ENCODE measurements at places on chromosomes 3 and 15. TPM values are rescaled to one million over a fixed set of nuclear protein-coding genes. Genes with fewer than 3 reads are reported as not detected.

- H3K4me3 ChIP-seq, result no peak overlapping the region
- H3K4me1 ChIP-seq, result no peaks in the 10 kb centered on the region
- no peaks in the 10 kb centered on the region for H3K27me3 ChIP-seq
- no peak for DNase-seq
Observed at GRCh38 chr15:58243070-58243469, 104.9 kb downstream of the AQP9 start.

- H3K36me3 ChIP-seq, result no peaks in the 10 kb centered on the region
- H3K4me3 ChIP-seq, result no peak overlapping the region
- H3K4me1 ChIP-seq, result no peaks in the 10 kb centered on the region
- DNase-seq, result no peak
- no peak overlapping the region for H3K27ac ChIP-seq
Observed at GRCh38 chr15:33623010-33623409, 312.2 kb downstream of the RYR3 start.

Gene SCN5A
- polyA plus RNA-seq, result not detected

DNA sequence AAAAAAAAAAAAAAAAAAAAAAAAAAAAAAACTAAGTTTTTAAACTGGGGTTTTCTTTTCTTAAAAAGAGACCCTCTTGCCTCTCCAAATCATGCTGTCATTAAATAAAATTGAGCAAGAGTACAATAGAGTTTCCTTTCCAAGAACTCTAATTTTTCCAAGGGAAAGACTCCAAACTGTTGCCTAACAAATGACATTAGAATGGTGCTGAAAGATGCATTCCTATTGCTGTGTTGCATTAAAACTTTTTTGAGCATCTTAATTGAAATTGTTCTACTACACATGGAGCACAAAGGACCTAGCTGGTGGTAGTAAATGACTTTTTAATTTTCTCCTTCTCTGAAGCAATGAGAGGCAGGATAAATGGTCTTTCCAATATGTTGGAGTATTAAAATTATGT lies 469.1 kb upstream of the ARHGEF26 start:
- no peaks in the 10 kb centered on the region for H3K27me3 ChIP-seq
- H3K27ac ChIP-seq, result no peak overlapping the region
- no peaks in the 10 kb centered on the region for H3K4me1 ChIP-seq
- no peaks in the 10 kb centered on the region for H3K36me3 ChIP-seq

- H3K36me3 ChIP-seq, result peaks cover 2% of the 10 kb centered on the region
- H3K27ac ChIP-seq, result no peak overlapping the region
- no peak for DNase-seq
- no peak overlapping the region for H3K4me3 ChIP-seq
- no peaks in the 10 kb centered on the region for H3K27me3 ChIP-seq
Observed at GRCh38 chr3:193648542-193649076, 55.6 kb downstream of the OPA1 start.

GRCh38 chr15:78789615-78790014 lies 21.6 kb downstream of the ADAMTS7 start:
- H3K36me3 ChIP-seq, result no peaks in the 10 kb centered on the region
- H3K4me1 ChIP-seq, result no peaks in the 10 kb centered on the region
- H3K4me3 ChIP-seq, result no peak overlapping the region
- no peaks in the 10 kb centered on the region for H3K27me3 ChIP-seq
- no peak overlapping the region for H3K27ac ChIP-seq
- DNase-seq, result no peak

GRCh38 chr3:136818191-136818768 lies 646 bp upstream of the SLC35G2 start:
- H3K36me3 ChIP-seq, result no peaks in the 10 kb centered on the region
- peaks cover 3% of the 10 kb centered on the region for H3K27me3 ChIP-seq
- H3K27ac ChIP-seq, result no peak overlapping the region
- no peak for DNase-seq

Gene RETNLB
- polyA plus RNA-seq, result not detected

DNA sequence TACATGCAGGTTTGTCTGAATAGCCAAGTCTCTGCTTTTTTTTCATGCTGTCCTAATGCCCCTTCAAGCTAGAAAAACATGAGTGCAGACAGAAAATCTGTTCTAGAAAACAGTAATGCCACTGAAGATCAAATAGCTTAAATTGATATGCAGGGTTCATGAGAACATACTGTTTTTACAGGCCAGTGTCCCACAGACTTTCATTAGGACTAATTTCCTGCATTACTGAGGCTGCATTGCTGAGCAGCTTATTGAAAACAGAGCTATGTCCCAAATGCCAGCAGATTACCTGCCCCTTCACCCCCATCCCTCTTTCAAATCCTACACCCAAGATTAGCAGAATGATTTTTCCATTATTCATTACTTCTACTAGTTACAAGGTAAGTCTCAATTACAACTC lies 665 bp downstream of the TM4SF18 start:
- no peak for DNase-seq
- no peak overlapping the region for H3K27ac ChIP-seq
- no peaks in the 10 kb centered on the region for H3K4me1 ChIP-seq
- no peaks in the 10 kb centered on the region for H3K27me3 ChIP-seq

Gene PHLDB2
- 0.37 TPM for polyA plus RNA-seq

Gene CEMIP
- polyA plus RNA-seq, result 0.09 TPM

Gene LRRIQ4
- 0.21 TPM for polyA plus RNA-seq

GRCh38 chr15:68401496-68402431 lies 30.2 kb downstream of the ITGA11 start:
- no peaks in the 10 kb centered on the region for H3K27me3 ChIP-seq
- no peaks in the 10 kb centered on the region for H3K36me3 ChIP-seq
- DNase-seq, result no peak

- DNase-seq, result no peak
- H3K4me1 ChIP-seq, result no peaks in the 10 kb centered on the region
- H3K36me3 ChIP-seq, result no peaks in the 10 kb centered on the region
- no peak overlapping the region for H3K27ac ChIP-seq
Observed at GRCh38 chr3:73572368-73572767, 52.4 kb downstream of the PDZRN3 start.

Gene ATP13A5
- not detected for polyA plus RNA-seq

DNA sequence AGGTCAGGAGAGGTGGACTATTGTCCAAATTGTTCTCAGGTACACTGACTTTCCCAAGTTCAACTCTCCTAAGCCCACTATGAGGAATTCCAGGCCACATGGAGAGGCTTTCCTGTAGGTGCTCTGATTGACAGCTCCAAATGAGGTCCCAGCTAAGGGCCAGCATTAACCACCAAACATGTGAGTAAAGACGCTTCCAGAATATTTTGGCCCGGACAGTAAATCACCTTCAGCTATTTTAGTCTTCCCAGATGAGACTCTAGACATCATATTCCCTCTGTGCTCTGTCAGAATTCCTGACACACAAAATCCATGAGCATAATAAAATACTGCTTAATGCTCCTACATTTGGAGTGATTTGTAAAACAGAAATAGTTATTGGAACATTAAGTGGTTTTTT lies 135.5 kb downstream of the TGFBR2 start:
- no peaks in the 10 kb centered on the region for H3K27me3 ChIP-seq
- H3K27ac ChIP-seq, result no peak overlapping the region
- DNase-seq, result no peak

DNA sequence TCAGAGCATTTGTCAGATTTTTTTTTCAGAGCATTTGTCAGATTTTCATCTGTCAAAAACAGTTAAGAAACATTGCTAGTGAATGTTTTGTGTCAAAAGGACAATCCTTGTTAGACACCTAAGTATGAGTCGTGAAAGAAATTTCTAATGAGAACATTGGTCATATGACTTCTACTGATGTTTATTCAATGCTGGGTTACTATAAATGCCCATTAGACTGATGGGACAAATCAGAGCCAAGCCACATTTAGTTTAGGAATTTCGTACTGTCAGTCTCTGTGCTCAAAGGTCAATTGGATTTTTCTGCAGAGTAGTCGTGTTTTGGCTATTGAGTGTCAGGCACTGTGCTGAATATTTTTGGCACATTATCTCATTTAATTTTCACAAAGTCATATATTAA lies 31.6 kb downstream of the TSC22D2 start:
- no peak overlapping the region for H3K4me3 ChIP-seq
- H3K27me3 ChIP-seq, result no peaks in the 10 kb centered on the region
- no peak overlapping the region for H3K27ac ChIP-seq
- peaks cover 3% of the 10 kb centered on the region for H3K36me3 ChIP-seq
- no peaks in the 10 kb centered on the region for H3K4me1 ChIP-seq
- no peak for DNase-seq

- no peak overlapping the region for H3K27ac ChIP-seq
- H3K27me3 ChIP-seq, result no peaks in the 10 kb centered on the region
- peaks cover 16% of the 10 kb centered on the region for H3K4me1 ChIP-seq
- no peak for DNase-seq
- no peaks in the 10 kb centered on the region for H3K36me3 ChIP-seq
- no peak overlapping the region for H3K4me3 ChIP-seq
Observed at GRCh38 chr3:8507496-8507895, 5.9 kb downstream of the LMCD1 start.

- no peak for DNase-seq
- no peaks in the 10 kb centered on the region for H3K27me3 ChIP-seq
- H3K4me1 ChIP-seq, result peaks cover 6% of the 10 kb centered on the region
- H3K27ac ChIP-seq, result peak overlapping the region; percentile 46
Observed at GRCh38 chr15:52066842-52067544, 45.6 kb downstream of the BCL2L10 start.

DNA sequence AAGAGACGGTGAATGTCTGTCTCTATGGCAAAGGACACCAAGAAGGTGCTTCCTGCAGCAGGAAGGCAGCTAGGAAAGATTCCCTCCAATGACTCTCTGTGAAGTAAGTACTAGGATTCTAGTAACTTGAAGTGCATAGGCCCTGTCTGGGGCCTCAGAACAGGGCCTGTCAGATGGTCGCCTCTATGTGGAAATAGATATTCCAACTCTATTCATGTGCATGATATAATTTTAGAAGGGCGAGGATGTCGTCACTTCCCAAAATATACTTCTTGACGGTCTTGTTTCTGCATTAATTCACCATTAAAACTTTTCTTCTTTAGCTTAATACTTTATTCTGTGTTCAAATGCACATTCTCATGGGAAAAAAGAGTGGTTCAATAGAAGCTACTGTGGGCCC lies 167.0 kb downstream of the TLE3 start:
- H3K27ac ChIP-seq, result no peak overlapping the region
- no peaks in the 10 kb centered on the region for H3K36me3 ChIP-seq
- no peaks in the 10 kb centered on the region for H3K4me1 ChIP-seq
- peaks cover 8% of the 10 kb centered on the region for H3K27me3 ChIP-seq

DNA sequence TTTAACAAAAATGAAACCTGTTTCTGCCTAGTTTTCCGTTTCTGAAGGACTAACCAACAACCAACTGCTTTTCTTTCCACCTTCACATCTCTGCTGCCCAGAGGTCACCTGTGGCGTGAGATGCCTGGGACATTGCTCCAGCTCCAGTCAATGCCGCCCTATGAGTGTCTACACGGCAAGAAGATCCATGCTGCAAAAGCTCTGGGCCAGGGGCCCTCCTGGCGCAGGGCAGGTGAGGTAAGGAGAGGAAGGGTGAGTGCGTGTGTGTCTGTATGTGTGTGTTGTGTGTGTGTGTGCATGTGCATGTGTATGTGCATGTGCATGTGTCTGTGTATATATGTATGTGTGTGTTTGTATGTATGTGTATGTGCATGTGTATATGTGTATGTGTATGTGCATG lies 131.4 kb downstream of the NSMCE3 start:
- H3K27ac ChIP-seq, result no peak overlapping the region
- no peaks in the 10 kb centered on the region for H3K4me1 ChIP-seq
- no peaks in the 10 kb centered on the region for H3K36me3 ChIP-seq
- no peak for DNase-seq

- H3K36me3 ChIP-seq, result no peaks in the 10 kb centered on the region
- no peak overlapping the region for H3K4me3 ChIP-seq
- H3K27ac ChIP-seq, result no peak overlapping the region
- no peaks in the 10 kb centered on the region for H3K4me1 ChIP-seq
- H3K27me3 ChIP-seq, result peaks cover 17% of the 10 kb centered on the region
- DNase-seq, result no peak
Observed at GRCh38 chr3:128432971-128433836, 33.5 kb downstream of the DNAJB8 start.

- no peaks in the 10 kb centered on the region for H3K4me1 ChIP-seq
- no peaks in the 10 kb centered on the region for H3K27me3 ChIP-seq
- no peaks in the 10 kb centered on the region for H3K36me3 ChIP-seq
- H3K4me3 ChIP-seq, result no peak overlapping the region
- no peak overlapping the region for H3K27ac ChIP-seq
- no peak for DNase-seq
Observed at GRCh38 chr15:97683831-97684230, 276.7 kb upstream of the ARRDC4 start.

Gene SOX14
- polyA plus RNA-seq, result not detected
